ENCODE measurements at places on chromosomes 16 and 17.

DNA sequence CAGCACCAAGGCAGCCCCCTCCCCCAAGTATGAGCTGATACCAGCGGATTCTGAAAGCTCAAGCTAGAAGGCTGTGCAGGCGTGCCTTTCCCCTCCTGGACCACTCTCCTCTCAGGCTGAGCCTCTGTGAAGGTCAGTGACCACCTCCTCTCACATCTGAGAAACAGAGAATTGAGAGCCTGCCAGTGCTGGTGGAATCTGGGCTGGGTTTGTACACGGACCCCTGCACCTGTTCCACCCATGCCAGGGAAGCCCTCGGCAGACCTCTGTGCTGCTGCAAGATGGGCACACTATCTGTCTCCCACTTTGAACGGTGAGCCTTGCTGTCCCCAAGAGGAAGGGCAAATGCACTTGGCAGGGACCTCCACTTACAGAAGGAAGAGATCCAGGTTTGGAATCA lies 54.7 kb upstream of the SDK2 start:
- no peak for DNase-seq

- DNase-seq: no peak
These were observed 2.1 kb upstream of the CD2BP2 start for GRCh38 chr16:30357085-30357714.

- DNase-seq: no peak
These were observed 213.9 kb downstream of the GSG1L start for GRCh38 chr16:27849621-27850020.

- DNase-seq: no peak
These were observed 15.8 kb downstream of the ANKFY1 start for GRCh38 chr17:4247971-4248388.

DNA sequence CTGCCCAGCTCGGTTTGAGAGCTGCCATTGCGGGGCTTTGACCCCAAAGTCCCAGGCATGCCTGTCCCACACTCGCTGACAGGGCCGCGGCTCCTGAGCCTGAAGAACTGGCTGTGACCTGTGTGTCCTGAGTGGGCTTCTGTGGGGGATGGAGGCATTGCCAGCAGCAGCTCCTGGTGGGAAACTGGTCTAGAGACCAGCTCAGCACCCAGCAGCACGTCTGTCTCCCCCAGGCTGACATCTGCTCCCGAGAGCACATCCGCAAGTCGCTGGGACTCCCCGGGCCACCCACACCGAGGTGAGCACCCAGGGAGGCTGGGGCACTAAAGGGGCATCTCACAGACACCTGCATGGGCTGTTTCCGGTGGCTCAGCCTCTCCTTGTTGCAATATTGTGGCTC lies 13.4 kb downstream of the ENDOV start:
- no peak for DNase-seq

DNA sequence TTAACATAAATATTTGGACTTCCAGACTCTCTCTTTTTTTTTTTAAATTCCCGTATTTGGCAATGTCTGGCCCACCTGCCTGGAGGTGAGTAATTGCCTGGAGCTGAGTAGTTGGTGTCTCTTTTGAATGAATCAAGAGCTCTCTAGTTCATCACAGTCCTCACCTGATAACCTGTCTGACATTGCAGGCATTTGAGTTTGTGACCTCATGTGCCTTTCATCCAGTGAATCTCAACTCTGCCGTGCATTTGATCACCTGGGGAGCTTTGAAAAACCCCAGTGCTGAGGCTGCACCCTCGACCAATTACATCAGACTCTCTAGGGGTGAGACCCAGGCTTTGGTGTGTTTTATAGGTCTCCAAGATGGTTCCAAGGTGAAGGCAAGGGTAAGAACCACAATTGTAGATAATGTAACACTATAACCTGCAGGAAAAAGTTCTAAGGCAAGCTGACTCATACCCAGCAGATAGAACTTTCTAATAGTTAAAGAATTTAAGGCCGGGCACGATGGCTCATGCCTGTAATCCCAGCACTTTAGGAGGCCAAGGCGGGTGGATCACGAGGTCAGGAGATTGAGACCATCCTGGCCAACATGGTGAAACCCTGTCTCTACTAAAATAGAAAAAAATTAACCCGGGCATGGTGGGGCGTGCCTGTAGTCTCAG lies 24.5 kb upstream of the HS3ST2 start:
- DNase-seq: no peak

DNA sequence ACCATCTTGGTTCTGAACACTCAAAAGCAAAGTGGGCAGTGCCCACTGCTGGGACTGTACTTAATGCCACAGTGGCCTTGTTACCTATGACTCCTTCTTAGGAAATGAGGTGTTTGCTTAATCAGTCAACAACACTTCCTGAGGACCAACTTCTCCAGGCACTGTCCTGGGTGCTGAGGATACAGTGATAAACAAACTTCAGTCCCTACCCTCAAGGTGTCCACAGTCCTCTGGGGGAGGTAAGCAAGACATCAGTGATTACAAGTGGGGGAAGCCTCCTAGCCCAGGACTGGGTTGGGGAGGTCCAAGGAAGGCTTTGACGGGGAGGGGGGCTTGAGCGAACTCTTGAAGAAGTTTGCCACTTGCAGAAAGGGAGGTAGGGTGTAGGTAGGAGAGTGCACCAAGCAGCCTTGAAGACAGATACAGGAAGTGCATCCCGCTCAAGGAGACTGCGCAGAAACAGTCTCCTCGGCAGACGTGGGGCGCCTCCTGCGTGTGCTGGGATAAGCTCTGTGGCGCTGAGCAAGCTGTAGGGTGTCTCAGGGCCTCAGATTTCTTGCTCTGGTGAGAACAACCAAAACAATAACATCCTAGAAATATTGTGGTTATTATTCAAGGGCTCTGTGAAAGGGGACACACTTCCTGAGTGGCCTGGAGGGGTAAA lies 2.6 kb upstream of the ABCC3 start:
- no peak for DNase-seq

DNA sequence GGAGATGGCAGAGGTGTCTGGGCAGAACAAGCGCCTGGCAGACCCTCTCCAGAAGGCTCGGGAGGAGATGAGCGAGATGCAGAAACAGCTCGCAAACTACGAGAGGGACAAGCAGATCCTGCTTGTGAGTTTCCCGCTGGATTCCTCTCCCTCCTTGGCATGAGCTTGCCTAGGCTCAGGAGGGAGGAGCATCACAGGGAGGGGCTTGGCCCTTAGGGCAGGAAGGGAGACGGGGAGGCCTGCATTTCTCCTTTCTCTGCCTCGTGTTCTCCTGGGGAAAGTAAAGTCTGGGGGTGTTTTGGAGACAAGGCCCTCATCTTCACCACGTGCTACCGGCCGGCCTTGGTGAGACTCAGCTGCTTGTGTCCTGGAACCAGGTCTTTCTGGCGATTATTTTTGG lies 18.0 kb upstream of the DBNDD1 start:
- DNase-seq: no peak

GRCh38 chr17:44565866-44566443 lies 8.7 kb downstream of the FZD2 start:
- DNase-seq: no peak

DNA sequence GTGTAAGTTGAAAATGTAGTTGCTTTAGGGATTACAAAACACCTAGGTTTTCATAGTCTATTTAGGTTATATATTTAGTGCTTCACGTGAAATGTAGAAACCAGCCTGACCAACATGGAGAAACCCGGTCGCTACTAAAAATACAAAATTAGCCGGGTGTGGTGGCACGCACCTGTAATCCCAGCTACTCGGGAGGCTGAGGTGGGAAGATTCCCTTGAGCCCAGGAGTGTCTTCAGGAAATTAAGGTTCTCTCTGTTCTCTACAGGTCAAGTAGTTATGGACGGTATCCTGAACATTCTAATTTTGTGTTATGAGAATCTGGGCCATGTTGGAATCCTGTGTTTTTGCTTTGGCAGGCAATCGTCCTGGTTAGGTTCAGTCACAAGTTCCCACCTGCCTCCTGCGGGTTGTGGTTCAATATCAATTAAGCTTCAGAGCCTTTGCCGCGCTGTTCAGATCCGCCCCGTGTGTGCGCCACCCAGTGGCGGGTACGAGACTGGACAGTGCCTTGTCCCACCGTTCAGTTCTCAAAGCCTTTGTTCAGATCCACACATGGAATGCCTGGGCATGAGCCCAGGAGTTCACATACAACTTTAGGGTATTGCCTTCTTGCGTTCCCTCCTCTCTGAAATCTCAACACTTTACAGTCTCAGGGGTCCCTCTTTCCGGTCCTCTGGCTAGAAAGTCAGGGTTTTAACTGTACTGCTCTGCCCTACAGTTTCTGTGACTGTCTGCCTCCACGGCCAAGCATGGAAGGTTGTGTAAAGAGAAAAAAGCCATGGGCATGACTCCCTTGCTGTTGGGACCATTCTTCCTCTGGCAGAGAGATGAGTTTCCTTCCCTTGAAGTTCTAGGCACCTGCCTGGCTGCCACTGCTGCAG lies 41.7 kb downstream of the HEATR6 start:
- peak; percentile 58 for DNase-seq

DNA sequence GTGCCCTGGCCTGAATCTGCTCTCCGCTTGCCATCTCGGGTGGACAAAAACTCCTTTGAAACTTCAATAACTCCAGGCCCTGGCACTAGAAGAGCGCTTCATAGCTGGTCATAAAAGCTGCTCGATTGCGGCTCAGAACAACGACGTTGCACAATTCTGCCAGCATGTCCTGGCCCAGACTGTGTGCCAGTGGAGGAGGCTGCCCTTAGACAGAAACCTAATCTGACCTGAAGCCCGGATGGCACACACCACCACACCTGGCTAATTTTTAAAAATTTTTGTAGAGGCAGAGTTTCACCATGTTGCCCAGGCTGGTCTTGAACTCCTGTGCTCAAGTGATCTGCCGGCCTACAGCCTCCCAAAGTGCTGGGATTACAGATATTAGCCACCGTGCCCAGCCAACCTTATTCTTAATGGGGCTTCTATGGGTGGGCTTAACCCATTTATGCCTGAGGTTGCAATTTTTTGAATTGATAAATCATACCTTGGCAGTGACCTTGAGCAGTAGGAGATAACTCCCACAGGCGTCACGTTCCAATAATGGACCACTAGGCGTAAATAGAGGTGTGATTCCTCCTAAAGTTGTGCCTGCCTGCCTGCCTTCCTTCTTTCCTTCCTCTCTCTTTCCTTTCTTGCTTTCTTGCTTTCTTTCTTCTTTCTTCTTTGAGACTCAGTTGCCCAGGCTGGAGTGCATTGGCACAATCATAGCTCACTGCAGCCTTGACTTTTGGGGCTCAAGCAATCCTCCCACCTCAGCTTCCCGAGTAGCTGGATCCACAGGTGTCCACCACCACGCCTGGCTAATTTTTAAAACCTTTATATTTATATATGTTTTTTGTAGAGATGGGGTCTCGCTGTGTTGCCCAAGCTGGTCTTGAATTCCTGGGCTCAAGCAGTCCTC lies 1.1 kb upstream of the PPL start:
- no peak for DNase-seq

DNA sequence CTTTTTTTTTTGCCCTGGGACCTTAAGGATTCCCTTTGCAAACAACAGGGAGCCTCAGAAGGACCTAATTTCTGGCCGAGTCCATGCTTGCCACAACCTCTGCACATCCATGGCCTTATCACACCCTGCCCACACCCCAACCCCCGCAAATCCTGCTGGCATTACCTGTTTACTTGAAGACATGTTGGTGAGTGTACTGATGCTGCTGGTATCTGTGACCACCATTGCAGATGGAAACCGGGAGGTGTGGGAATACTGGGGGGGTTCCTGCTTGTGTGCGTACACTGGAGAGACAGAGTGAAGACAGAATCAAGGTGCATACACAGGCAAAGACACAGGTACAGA lies 46.0 kb downstream of the HNF1B start:
- DNase-seq: no peak

- DNase-seq: no peak
These were observed 18.7 kb upstream of the ARHGAP17 start for GRCh38 chr16:25033852-25034251.

- DNase-seq: peak; percentile 65
These were observed at the start of gene ABCC3 for GRCh38 chr17:50634224-50634914. ABCC3 (plus strand) TSS chr17:50634881; CDS start chr17:50634937, 56 bp downstream.

DNA sequence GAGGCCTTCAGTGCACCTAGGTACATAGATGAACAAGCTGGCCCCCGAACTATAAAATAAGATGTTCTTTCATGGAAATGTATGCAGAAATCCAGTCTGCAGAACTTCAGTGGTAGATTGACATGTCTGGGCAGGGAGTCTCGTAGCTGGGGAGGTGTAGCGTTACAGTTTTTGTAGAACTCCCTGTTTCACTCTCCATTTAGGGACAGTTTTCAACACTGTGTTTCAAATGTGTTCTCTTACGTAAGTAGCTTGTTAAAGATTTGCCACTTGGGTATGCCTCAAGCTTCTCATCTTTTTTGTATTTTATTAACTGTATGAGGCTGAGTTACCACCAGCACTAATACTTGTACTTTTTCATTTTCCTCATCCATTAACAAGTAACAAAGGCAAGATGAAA lies 46.6 kb downstream of the PLD6 start:
- DNase-seq: no peak

GRCh38 chr17:57278740-57279387 lies 22.5 kb downstream of the MSI2 start:
- no peak for DNase-seq

GRCh38 chr16:72727565-72727964 lies 320.4 kb downstream of the ZFHX3 start:
- no peak for DNase-seq

GRCh38 chr17:41672153-41672552 lies 16.5 kb upstream of the EIF1 start:
- no peak for DNase-seq

- DNase-seq: peak; percentile 83
These were observed 21.3 kb downstream of the TMEM186 start for GRCh38 chr16:8776129-8776584.
